ENCODE measurements at places on chromosomes 1 and 21.

DNA sequence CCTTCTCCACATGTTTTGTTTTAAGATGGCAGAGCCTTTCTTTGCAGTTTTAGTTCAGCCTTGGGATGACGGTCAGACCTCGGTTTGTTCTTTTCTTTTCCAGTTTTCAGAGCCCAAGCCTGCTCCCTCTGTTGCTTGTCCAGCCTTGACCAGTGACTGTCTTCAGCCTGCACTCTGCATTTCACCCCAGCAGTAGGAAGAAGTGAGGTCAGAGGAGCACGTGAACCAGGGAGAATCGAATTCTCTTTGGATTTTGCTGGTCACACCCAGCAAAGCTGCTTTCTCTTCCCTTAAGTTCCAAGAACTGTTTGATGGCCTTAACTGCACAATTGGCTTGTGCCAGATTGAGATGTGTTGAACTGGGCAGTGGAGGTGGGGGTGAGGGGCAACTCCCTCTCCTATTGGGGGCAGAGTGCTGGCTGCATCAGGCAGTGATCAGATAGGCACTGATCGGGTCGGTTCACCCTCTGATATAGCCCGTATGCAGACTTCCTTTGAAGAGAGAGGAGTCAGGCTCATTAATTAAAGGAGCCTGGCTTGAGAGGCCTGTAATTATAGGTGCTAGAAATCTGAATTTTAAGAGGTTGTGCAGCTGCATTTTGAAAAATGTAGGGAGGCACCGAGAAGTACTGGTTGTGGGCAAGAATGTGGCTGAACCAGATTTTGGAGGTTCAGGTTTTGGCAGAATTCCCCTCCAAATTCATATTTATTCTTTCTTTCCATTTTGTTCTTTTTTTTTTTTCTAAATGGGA lies 42.4 kb downstream of the PEX14 start:
- no peak for DNase-seq

- no peak for DNase-seq
Observed at GRCh38 chr1:164480285-164480907, 78.6 kb upstream of the PBX1 start.

- no peak for DNase-seq
Observed at GRCh38 chr1:240524356-240525069, 87.4 kb downstream of the GREM2 start.

GRCh38 chr1:212981571-212982328 lies 31.4 kb downstream of the VASH2 start:
- DNase-seq: no peak

GRCh38 chr1:227896710-227897655 lies 50.7 kb downstream of the WNT9A start:
- DNase-seq: no peak

DNA sequence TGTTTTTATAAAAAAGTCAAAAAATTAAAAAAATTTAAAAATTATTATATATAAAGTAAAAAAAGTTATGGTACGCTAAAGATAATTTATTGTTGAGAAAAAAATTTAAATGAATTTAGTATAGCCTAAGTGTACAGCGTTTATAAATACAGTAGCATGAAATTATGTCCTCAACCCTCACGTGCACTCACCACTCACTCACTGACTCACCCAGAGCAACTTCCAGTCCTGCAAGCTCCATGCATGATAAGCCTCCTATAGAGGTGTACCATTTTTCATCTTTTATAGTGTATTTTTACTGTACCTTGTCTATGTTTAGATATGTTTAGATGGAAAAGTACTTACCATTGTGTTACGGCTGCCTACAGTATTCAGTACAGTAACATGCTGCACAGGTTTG lies 5.1 kb downstream of the DISC1 start:
- no peak for DNase-seq

- DNase-seq: no peak
Observed at GRCh38 chr1:86948212-86948611, 33.8 kb downstream of the HS2ST1 start.

- no peak for DNase-seq
Observed at GRCh38 chr1:61642475-61643232, 82.3 kb downstream of the TM2D1 start.

DNA sequence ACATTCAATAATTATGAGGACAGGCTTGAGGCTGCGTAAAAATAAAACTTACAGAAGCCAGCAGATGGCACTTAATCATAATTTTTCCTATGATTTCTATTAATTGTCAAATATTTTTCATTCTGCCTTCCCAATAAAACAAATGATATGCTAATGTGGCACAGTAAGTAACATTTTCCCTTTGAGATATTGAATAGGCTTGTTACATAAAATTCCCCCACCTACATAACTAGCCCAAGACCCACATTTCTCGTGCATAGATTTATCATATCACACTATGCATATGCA lies 55.4 kb upstream of the PTGFRN start:
- DNase-seq: no peak

DNA sequence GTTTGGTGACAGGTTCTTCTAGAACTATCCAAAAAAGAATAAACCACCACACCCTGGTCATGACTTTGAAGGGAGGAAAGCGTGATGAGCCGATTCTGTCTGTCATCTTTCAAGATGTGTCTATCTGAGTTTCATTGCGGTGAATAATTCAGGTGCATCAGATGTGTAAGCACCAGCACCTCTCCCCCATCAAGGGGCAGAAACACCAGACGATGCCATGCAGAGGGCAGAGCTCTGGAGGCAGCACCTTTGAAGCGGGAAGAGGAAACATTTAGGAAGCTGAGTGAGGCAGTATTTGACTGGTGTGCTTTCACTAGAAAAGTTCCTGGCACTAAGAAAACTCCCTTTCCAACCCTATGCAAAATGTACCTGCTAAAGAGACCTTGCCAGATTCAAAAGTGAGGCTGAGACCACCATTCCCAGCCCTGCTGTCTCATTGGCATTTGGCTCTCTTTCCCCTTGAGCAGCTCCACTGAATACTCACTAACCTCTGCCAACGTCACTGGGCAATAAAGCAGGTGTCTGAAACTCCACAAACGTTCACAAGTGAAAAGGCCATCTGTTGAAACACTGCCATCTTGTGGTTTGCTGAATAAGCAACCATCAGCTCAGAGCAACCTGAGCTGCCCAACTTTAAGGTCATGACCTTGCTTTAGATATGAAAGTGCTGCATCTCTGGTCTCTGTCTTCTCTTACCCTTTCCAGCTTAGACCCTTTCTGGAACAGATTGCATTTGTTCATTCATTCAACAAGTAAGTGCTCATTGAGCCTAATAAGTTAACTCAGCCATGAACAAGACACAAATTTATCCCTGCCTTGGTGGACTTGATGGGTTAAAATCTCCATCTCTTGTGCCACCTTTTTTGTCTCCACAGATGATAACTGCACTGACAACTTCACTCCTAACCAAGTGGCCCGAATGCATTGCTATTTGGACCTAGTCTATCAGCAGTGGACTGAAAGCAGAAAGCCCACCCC lies 228.6 kb downstream of the PAPPA2 start:
- DNase-seq: no peak

GRCh38 chr1:78434351-78434750 lies 56.4 kb upstream of the PTGFR start:
- DNase-seq: no peak

GRCh38 chr1:64745181-64745985 lies 508 bp downstream of the RAVER2 start:
- DNase-seq: peak; percentile 3

DNA sequence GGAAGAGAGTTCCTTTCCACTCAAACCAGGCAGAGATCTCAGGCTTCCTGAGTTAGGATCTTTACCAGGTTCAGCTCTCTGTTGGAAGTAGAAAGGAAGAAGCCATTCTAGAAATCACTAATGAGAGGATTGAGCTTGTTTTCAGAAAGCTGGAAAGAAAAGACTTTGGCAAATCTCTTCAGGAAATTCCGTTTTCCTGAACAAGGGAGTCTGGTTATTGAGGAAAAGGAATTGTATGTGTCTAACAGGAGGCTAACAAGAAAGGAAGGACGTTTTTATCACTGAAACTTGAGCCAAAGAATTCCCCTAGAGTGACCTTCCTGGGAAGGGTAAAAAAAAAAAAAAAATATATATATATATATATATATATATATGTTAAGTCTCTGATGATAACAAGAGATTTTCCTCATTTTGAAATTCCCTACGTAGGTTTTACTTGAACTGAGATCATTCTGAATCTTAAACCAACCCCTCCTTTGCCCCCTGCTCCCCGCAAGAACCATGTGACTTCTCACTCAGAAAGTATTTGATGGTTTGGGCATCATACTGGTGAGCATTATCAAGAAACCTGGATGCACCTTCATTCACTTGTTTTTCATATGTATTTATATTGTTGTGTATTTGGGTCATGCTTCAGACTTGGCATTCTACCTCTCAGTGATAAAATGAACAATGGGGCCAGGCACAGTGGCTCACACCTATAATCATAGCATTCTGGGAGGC lies 98.4 kb upstream of the BMP8A start:
- no peak for DNase-seq

GRCh38 chr21:44298301-44298700 lies 1.6 kb upstream of the PFKL start:
- DNase-seq: no peak

- no peak for DNase-seq
Observed at GRCh38 chr1:6948861-6949260, 163.6 kb downstream of the CAMTA1 start.

- DNase-seq: no peak
Observed at GRCh38 chr1:34520111-34520510, 234.7 kb upstream of the GJB5 start.

DNA sequence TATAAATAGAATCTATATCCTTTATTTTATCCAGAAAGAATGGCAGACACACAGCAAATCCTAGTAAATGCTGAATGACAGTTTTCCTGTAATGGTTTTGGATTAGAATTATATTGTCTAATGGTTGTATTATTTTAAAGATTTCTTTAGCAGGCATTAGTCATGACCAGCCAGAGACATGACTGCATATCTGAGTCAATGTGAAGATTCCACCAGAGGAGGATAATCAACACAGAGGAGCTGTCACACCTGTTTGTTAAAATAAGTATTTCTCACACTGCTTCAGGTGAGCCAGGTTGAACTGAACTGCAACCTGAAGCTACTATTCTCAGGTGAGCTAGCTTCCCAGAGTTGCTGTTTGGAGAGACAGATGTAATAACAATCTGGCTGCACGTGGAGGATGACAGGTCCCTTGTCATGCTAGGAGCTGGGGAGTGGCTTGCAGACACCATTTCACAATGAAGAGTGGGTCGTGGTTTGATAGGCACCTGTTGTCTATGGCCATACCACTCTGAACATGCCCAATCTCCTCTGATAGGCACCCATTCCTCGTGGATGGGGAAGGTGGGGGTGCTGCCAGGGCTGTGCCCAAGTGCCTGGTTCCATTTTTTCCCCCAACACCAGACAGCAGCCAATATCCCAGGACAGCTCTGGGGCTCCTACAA lies 94.3 kb downstream of the KCNJ6 start:
- no peak for DNase-seq

DNA sequence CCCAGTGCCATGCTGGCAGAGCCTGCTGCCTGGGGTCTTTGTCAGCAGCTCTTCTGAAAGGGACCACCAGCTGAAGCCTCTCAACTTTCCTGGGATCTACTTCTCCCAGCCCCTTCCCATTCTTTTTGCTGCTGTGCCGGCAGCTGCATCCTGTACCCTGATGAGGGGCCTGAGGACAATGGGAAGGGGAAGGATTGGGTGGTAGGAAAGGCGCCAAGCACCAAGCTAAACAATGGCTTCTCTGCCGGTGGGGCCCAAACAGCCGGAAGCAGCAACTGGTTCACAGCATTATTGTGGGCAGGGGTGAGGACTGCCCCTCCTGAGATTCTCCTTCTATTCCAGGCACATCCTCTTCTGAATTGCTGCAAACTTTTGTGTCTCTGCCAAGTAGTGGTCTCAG lies 5.0 kb upstream of the EFCAB14 start:
- DNase-seq: no peak

- DNase-seq: peak; percentile 64
Observed at GRCh38 chr1:17335821-17336710, 28.1 kb downstream of the PADI4 start.

GRCh38 chr1:234638832-234639799 lies 29.1 kb upstream of the IRF2BP2 start:
- no peak for DNase-seq

- no peak for DNase-seq
Observed at GRCh38 chr1:93756657-93757056, 75.0 kb upstream of the BCAR3 start.

- DNase-seq: peak; percentile 58
Observed at GRCh38 chr21:42737951-42738590, 84.7 kb downstream of the PDE9A start.

DNA sequence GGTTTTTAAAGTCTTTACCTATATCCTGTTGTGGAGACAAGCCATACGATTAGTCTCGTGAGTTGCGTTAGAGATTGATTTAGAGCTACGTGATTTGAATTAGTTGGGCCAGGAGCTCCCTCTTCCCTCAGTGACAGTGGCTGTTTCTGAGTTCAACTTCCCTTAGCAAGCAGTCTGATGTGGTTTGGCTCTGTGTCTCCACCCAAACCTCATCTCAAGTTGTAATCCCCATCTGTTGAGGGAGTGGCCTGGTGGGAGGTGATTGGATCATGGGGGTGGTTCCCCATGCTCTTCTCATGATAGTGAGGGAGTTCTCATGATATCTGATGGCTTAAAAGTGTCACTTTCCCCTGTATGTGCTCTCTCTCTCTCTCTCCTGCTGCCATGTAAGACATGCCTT lies 192.9 kb upstream of the PTGFR start:
- no peak for DNase-seq

DNA sequence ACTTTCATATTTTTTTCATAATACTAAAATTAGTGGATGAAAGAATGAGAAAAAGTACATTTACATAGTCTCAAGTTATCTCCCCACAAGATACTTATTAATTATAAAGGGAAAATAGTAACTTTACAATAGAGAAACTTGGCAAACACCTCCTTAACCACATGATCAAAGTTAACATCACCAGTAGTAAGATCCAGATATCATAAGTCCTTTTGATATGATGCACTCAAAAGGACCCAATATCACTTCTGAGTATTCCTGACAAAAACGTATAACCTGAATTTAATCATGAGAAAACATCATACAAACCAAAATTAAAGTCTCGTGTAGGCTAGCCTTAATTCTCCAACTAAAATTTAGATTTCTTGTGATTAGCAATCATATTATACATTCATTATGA lies 67.4 kb downstream of the LYST start:
- no peak for DNase-seq

DNA sequence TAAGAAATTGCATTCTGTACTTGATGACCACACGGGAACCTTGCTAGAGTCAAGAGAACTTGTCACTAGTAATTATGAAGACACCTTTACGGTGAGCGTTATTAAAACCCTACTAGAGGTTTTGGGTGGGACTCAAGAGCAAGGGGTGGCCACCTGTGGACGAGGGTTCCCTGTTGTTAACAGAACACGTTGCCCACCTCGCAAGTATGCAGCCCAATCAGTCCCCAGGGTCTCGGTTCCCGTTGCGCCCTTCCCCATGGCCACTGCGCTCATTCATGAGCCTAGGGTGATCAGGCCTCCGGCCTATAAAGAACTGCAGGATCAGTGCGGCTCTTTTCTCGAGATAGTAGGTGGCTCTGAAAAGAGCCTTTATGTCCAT lies 30.2 kb upstream of the RNF187 start:
- DNase-seq: peak; percentile 10

DNA sequence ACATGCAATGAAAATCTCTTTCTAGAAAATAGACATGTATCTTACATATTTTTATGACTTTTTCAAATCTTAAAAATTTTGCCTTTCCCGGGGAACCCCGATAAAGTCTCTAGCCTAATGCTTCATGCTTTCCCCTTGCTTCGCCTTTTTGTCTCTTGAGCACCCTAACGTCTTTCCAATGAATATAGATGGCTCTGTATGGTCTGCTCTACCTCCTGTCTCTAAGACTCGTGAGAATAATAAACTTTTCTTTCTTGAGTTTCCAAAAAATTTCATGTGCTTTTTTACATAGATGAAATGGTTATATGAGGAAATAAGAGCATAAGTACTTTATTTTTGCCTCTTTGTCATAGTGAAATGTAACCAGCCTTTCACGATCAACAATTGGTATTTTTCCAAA lies 202.6 kb downstream of the PDE4B start:
- no peak for DNase-seq
